H1 (cell line): ENCODE measurements at places on chromosomes 2 and 18. TPM values are rescaled to one million over a fixed set of nuclear protein-coding genes. Genes with fewer than 3 reads are reported as not detected.

- no peak for DNase-seq
These were observed 121.2 kb downstream of the DPP4 start for GRCh38 chr2:161952783-161953191.

- no peak for DNase-seq
These were observed 57.6 kb downstream of the APOB start for GRCh38 chr2:20986024-20986939.

GRCh38 chr2:188414411-188414810, 122.7 kb downstream of the GULP1 start:
- DNase-seq: no peak

DNA sequence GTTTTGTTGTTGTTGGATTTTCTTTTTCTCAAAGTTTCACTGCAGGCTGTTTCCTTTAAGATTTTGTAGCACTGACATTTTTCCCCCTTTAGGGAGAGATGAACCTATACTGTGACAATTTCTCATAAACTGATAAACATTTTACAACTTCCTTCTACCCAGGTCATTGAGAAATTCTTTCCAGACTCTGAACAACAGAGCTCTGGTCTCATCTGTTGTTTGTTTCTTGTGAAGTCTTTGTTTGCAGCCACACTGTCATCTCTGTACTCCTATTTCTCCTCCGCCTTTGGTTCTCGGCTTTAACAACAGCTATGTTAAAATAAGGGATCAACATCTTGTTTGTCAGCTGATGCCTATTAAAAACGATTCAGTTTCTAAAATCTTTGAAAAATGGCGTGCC, 167.6 kb downstream of the VWC2L start:
- no peak for DNase-seq

DNA sequence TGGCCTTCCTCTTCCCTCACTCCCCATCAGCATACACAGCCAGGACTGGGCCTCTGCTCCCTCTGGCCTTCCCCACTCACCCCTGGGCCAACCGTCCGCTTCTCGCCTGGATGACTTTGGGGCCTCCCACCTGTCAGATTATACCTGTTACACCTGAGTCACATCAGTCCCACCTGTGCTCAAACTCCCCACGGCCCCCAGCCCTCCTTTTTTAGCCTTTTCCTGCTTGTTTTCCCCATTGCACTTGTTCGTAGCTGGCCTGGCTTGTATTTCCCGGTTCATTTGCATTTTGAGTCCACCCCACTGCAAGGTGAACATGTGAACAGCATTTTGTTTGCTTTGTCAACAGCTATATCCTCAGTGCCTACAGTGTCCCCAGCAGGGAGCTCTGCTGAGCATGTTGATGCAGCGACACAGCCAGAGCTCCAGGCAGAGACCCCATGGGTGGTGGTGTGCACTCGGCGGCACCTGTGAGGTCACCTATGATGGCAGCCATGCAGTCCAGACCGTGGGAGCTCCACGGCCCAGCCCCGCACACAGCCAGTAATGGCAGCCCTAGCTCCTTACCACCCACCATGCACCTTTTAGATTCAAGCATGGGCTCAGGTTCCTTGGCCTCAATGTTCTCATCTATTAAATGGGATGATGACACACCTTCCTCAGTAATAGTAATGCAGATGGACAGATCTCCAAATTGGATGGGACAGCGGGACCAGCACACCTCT, 276.4 kb upstream of the HS6ST1 start:
- no peak for DNase-seq

DNA sequence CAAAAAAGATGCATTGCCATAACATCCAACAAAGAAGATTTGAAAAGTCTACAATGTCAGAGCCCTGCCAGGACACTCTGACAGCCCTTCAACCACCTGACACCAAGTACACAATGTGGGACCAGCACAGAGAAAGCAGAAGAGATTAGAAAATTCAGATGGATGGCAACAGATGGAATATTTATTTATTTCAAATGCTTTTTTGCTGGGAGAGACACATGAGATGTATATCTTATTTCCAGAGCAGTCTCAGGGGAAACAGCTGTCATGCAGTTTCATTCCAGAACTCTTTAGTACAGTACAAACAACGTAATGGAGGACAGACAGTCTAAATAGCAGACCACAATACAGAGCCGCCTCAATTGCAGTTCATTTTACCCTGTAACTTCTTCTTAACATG, 110.1 kb downstream of the MAIP1 start:
- no peak for DNase-seq

- no peak for DNase-seq
These were observed 888.4 kb downstream of the TSN start for GRCh38 chr2:122643725-122644329.

GRCh38 chr18:62289047-62289446, 36.1 kb upstream of the TNFRSF11A start:
- no peak for DNase-seq

DNA sequence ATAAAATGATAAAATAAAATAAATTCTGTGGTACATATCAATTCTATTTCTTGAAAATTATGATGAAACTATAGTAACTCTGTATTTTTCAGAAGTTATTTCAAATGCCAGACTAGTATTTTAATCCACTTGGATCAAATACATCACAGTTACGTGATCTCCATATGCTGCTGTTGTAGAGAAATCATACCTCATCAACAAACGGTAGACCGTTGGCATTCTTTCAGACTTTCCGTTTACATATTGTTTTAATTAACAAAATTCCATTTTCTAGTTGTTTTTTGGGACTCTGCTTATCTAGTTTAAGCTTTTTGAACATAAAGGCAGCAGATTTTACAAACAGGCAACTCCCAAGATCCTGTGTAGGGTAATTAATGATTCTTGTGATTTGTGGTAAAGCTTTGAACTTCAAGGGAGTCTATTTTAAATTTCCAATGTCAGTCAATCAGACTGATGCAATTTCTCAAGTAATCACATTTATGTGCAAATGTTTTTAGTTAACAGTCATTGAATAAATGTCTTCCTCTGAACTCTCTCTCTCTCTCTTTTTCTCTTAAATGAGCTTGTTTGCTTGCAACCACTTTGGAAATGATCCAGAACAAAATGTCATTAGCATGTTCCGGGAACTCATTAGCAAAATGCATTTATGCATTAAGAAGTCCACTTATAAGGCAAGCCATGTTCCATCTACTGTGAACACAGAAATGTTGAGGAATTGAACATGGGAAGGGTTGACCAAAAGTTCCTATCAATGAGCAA, 31.8 kb downstream of the NYAP2 start:
- no peak for DNase-seq

- DNase-seq: no peak
These were observed 31.4 kb upstream of the TMEM177 start for GRCh38 chr2:119647440-119648169.

DNA sequence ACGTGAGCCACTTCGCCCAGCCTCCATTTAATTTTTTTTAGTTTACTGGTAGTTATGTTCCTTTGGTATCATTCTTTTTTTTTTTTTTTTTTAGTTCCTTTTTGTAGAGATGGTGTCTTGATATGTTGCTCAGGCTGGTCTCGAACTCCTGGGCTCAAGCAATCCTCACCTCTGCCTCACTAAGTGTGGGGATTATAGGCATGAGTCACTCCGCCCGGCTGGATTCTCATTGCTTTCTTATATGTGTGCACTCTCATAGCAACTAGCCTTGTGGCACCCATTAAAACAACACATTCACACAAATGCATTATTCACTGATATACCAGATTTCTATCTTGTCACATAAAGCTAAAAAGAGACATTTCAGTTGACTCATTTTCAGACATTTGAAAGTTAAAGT, 4.2 kb downstream of the TTC27 start:
- DNase-seq: no peak

GRCh38 chr2:147634826-147635225, 210.0 kb upstream of the ACVR2A start:
- no peak for DNase-seq

GRCh38 chr2:162056796-162057399, 17.1 kb downstream of the DPP4 start:
- DNase-seq: no peak

- no peak for DNase-seq
These were observed 1.1 kb upstream of the SNTG2 start for GRCh38 chr2:949384-950079.

The GALR1 gene
- total RNA-seq: 0.98 and 1.6 TPM in 2 replicates

The ANKRD62 gene
- total RNA-seq: not detected in 2 replicates

The SLC30A3 gene
- 15.2 and 16.1 TPM in 2 replicates for total RNA-seq

The GBX2 gene
- 0.89 and 1.2 TPM in 2 replicates for total RNA-seq

The LINC00305 gene
- not detected in 2 replicates for total RNA-seq

The TDRD15 gene
- not detected in 2 replicates for total RNA-seq

The DHRS9 gene
- not detected in 2 replicates for total RNA-seq
